ENCODE measurements at places on chromosomes 13 and 19.
A peak's percentile ranks its signal among the peaks of the same experiment; 100 is the strongest.

DNA sequence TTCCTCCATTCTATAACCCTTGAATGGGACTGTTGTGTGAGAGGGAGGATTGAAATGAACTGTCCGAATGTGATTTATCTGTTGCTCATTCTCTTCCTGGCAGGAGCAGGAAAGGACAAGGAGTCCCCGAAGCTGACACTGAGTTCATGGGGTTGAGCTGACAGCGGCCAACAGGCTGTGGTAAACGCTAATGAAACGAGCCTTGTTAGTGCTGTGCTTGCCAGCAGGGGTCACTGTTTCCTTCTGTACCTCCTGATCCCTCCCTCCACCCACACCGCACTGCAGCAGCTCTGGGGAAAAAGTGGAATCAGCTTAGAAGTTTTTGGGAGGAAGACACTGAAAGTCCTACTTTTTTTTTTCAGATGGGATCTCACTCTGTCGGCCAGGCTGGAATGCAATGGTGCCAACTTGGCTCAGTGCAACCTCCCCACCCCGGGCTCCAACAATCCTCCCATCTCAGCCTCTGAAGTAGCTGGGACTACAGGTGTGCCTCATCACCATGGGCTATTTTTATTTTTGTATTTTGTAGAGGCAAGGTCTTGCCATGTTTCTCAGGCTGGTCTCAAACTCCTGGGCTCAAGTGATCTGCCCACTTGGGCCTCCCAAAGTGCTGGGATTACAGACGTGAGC is 6.7 kb upstream of the ZNF761 start:
- DNase-seq: peak; percentile 67

DNA sequence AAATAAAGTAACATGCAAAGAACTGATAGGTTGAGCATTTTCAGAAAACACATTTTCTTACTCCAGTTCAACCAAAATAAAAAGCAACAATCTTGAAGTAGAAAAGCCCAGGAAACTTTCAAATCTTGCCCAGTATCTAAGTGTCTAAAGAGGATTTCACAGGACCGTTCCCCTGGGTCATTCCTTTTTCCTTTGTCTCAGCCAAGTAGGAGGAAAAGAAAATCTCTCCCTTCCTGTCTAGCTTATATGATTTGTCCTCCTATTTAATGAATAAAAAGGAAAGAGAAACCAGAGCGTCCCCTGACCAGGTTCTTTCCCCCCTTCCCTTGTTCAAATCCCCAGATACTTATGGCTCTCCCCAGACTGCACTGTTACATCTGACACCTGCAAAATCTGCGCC is 248.0 kb downstream of the KCTD12 start:
- no peak for DNase-seq

GRCh38 chr13:73610799-73611592 is 523.2 kb downstream of the KLF12 start:
- DNase-seq: no peak

DNA sequence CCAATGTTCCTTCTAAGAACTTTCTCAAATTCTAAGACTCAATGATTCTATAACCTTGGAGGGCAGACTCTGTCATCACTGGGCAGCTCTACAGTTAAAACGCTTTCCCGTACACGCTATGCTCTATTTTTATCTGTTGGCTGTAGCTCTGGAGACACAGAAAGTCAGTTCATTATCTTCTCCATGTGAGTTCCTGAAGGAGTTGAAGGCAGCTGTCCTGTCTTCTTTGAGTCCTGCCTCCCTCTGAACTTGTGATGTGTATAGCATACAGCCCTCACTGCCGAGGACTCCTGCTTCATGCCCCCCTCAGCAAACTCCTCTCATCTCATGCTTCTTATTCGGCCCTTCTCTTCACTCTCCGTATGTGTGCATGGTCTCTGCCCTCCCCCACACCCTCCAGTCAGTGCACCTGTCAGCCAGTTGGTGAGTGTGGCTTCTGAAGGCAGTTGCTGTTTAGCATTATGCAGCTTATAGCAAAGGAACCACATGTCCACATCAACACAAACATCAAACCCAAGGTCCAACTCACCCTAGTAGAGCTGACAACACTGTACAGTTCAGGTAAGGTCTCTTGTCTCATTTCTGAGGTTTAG is 504.9 kb downstream of the DIAPH3 start:
- DNase-seq: no peak

GRCh38 chr19:35522745-35523327 is 5.3 kb downstream of the SBSN start:
- DNase-seq: no peak

DNA sequence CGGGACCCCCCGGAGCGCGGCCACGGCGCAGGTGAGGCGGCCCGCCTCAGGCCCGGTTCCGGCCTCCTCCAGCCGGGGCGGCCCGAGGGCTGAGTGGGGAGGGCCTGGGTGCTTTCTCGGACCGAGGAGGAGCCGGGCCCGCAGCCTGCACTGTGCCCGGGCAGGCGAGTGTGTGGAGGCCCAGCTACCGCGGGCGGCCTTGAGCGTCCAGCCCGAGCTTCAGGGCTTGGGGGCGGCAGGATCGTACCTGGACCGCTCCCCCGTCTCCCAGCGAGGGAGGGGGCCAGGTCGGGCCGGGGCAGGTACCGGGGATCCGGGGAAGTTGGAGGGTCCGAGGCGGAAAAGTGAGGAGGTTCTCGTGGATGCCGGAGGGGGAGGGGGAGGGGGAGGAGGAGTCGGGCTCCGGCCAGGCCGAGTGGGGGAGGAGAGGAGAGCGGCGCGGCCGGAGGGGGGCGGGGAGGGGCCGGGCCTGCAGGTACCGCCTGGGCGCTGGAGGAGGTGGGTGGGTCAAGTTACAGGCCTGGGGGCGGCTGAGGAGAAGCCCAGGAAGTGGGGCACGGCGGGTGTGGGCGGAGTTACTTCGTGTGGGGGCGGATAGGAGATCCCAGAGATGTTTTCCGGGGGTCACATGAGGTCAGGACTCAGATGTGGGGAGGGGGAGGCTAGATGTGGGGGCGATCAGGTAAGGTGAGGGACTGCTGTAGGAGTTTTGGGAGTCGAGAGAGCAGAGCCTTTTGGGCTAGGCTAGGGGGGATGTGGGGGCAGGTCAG is 545 bp downstream of the NACC1 start:
- DNase-seq: peak; percentile 40

DNA sequence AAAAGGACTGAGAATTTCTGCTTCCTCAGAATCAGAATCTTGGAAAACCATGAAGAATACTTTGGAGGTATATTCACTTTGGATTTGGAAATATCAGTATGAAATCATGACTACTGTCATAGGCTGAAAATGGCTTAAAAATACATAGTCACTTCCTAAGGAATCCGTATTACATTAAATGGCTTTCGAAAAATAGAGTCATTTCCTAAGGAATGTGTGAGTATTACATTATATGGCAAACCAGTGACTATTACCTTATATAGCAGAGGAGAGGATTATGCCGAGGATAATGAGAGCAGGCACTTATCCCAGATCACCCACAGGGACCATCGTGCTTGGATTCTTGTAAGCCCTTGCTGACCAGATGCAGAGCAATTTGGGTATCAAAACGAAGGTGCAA is 1471.8 kb downstream of the EFNB2 start:
- no peak for DNase-seq

GRCh38 chr19:43152214-43152613 is 34.1 kb downstream of the PSG5 start:
- no peak for DNase-seq

- no peak for DNase-seq
Observed at GRCh38 chr13:110716247-110716515, 2.7 kb downstream of the ING1 start.

- DNase-seq: peak; percentile 23
Observed at GRCh38 chr13:43377149-43377548, 353.8 kb downstream of the DNAJC15 start.

DNA sequence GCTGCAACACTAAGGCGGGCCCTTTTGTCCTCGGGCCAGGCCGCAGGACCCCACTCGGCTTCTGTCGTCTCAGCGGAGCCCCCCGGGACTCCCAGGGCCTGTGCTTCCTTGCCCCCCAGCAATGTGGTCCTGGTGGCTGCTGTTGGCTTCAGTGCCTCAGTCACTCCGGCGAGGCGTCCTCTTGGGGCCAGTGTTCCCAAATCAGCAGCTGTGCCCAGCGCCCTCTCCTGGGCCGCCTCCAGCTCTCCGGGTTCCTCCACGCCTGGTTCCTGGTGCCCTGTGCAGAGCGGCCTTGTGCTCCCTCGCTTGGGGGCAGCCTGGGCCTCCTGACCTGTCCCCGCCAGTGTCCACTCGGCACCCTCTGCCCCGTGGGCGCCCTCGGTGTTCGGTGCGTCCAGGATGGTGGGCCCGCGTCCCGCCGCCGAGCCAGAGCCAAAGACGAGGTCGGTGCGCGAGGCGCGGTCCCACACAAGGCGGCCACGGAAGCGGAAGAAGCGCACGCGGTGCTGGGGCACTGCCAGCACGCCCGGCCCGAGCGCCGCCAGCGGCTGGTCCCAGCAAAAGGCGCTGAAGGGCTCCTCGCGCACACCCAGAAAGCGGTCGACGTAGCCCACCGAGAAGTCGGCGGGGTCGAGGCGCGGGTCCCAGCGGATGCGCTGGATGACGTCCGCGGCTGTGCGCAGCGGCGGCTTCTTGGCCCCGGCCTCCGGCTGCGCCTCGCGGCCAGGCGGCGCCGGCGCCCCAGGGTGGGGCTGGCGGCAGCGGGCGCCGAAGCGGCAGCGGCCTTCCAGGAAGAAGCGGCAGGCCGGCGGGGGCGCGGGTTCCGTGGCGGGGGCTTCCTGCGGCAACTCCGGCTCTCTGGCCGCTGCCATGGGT is 685 bp downstream of the LENG9 start:
- DNase-seq: no peak

GRCh38 chr19:37691881-37692504 is 27.6 kb downstream of the ZNF607 start:
- peak; percentile 92 for DNase-seq

- no peak for DNase-seq
Observed at GRCh38 chr13:66098931-66099628, 1131.1 kb downstream of the PCDH9 start.

DNA sequence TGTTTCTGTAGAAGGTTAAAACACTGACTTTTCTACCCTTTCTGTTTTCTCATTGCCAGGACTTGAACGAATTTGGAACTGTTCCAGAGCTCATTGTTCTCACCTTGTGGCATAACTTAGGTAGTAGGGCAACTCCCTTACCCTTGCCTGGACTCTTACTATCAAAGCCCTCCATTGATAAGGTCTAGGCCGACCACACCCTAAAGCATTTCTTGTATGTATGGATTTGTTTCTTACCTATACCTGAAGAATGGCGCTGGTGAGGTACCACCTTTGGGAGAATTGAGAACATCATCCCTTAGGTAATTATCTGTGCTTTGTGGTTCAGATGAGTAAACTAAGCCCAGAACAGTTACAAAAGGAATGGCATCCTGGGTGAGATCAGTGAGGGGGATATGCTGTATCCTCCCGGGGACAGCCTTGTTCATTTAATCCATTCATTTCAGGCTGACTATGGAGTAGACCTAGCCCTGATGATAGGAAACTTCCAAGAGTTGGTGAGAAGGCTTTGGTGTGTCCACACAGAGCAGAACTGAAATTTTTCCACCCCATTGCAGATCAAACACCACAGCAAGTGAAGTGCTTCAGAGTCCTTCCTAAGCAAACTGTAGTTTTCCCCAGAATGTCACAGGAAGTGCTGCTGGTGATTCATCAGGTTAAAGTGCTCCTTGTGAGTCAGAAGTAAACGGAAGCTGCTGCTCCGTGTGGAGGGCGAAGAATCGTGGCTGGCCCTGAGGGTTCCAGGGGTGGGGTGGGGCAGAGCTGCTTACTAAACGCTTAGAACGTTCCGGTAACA is 113.0 kb downstream of the TEX26 start:
- DNase-seq: no peak

- peak; percentile 92 for DNase-seq
Observed at GRCh38 chr13:110644892-110645521, 29.7 kb downstream of the NAXD start.

GRCh38 chr13:33016414-33017322 is at the start of gene KL:
TSS of gene KL (plus strand) at chr13:33016423. CDS start at chr13:33016441, 18 bp downstream.
- DNase-seq: no peak

Data from cerebellum (tissue), 4 donors.